Activated CD4-positive, alpha-beta memory T cell treated with anti-CD3 and anti-CD28 coated beads for 36 hours (primary cell): ENCODE measurements at places on chromosomes 5 and 9. TPM values are rescaled to one million over a fixed set of nuclear protein-coding genes. Genes with fewer than 3 reads are reported as not detected.

ITK gene
- 240 TPM for total RNA-seq

SCAI gene
- 10.8 TPM for total RNA-seq

S1PR3 gene
- total RNA-seq = 1.4 TPM

ADAMTS19 gene
- total RNA-seq = not detected

ENTREP1 gene
- not detected for total RNA-seq

ADRB2 gene
- 0.36 TPM for total RNA-seq

TMC1 gene
- total RNA-seq = not detected

SLC6A7 gene
- not detected for total RNA-seq

OSMR gene
- not detected for total RNA-seq

PCDHA10 gene
- not detected for total RNA-seq

C5 gene
- 2.7 TPM for total RNA-seq

NIM1K gene
- 1.00 TPM for total RNA-seq

SLC34A3 gene
- not detected for total RNA-seq

MEIKIN gene
- total RNA-seq = 0.93 TPM

PRDM9 gene
- not detected for total RNA-seq

GRIA1 gene
- not detected for total RNA-seq

ZFAND5 gene
- total RNA-seq = 93.8 TPM

FAM221B gene
- not detected for total RNA-seq

CNTNAP3 gene
- total RNA-seq = not detected

SPINK4 gene
- total RNA-seq = not detected

ANP32B gene
- total RNA-seq = 352 TPM

DIPK1B gene
- not detected for total RNA-seq

CAST gene
- 162 TPM for total RNA-seq

IL33 gene
- total RNA-seq = not detected

RANBP17 gene
- not detected for total RNA-seq

IRX2 gene
- not detected for total RNA-seq

NEUROG1 gene
- not detected for total RNA-seq

TRPM6 gene
- 0.02 TPM for total RNA-seq

SNCAIP gene
- total RNA-seq = not detected

KIF20A gene
- 55.5 TPM for total RNA-seq

FRMPD1 gene
- not detected for total RNA-seq

TMEM252 gene
- not detected for total RNA-seq

GPR21 gene
- total RNA-seq = 0.31 TPM

AFAP1L1 gene
- total RNA-seq = not detected

MZB1 gene
- total RNA-seq = 26.3 TPM

C9orf43 gene
- 0.65 TPM for total RNA-seq

CACFD1 gene
- total RNA-seq = 1.1 TPM

NRG2 gene
- not detected for total RNA-seq

TMEM171 gene
- total RNA-seq = not detected

PLPP7 gene
- not detected for total RNA-seq

ANKRD20A1 gene
- 1.5 TPM for total RNA-seq

SLC12A7 gene
- 10.8 TPM for total RNA-seq

PTGES gene
- not detected for total RNA-seq

SLC25A2 gene
- total RNA-seq = 0.19 TPM

TRPM3 gene
- not detected for total RNA-seq

ZDHHC11 gene
- 7.9 TPM for total RNA-seq

LOX gene
- not detected for total RNA-seq

DMRT3 gene
- not detected for total RNA-seq

CCDC171 gene
- 2.7 TPM for total RNA-seq
